ENCODE measurements at places on chromosomes 7 and 10. TPM values are rescaled to one million over a fixed set of nuclear protein-coding genes. Genes with fewer than 3 reads are reported as not detected.

C10orf62 gene
- polyA plus RNA-seq = 1.1 TPM

STEAP2 gene
- 22.7 TPM for polyA plus RNA-seq

RRP12 gene
- polyA plus RNA-seq = 28.1 TPM

GIMAP8 gene
- 8.0 TPM for polyA plus RNA-seq

SLC13A1 gene
- 33.5 TPM for polyA plus RNA-seq

ZNF503 gene
- 45.2 TPM for polyA plus RNA-seq

PDE1C gene
- 4.6 TPM for polyA plus RNA-seq

CALN1 gene
- 1.5 TPM for polyA plus RNA-seq

CALHM3 gene
- polyA plus RNA-seq = not detected

LIPF gene
- polyA plus RNA-seq = 0.47 TPM

NUPR2 gene
- polyA plus RNA-seq = 2.0 TPM

TMEM130 gene
- polyA plus RNA-seq = 2.8 TPM

OR13A1 gene
- 0.08 TPM for polyA plus RNA-seq

MKX gene
- polyA plus RNA-seq = 0.07 TPM

EPHB6 gene
- 18.0 TPM for polyA plus RNA-seq

TAS2R3 gene
- 1.2 TPM for polyA plus RNA-seq

ABCA13 gene
- 0.95 TPM for polyA plus RNA-seq

HABP2 gene
- polyA plus RNA-seq = 0.52 TPM

ZNF775 gene
- polyA plus RNA-seq = 5.3 TPM

CALML3 gene
- polyA plus RNA-seq = not detected

ITGB8 gene
- polyA plus RNA-seq = 55.7 TPM

SSC4D gene
- polyA plus RNA-seq = 4.3 TPM

HOGA1 gene
- polyA plus RNA-seq = 49.0 TPM

STEAP4 gene
- polyA plus RNA-seq = 0.23 TPM

UCN3 gene
- 1.0 TPM for polyA plus RNA-seq

SFTPD gene
- 1.6 TPM for polyA plus RNA-seq

TCTN3 gene
- 76.9 TPM for polyA plus RNA-seq

VWA2 gene
- polyA plus RNA-seq = 2.3 TPM

MRC1 gene
- polyA plus RNA-seq = 9.5 TPM

DYDC2 gene
- polyA plus RNA-seq = 3.5 TPM

PNLIPRP2 gene
- polyA plus RNA-seq = not detected

LIPJ gene
- 0.10 TPM for polyA plus RNA-seq

GSTO2 gene
- polyA plus RNA-seq = 52.8 TPM

C10orf67 gene
- 2.7 TPM for polyA plus RNA-seq

FGL2 gene
- 56.0 TPM for polyA plus RNA-seq

SPDYE5 gene
- 7.3 TPM for polyA plus RNA-seq

HSPA12A gene
- polyA plus RNA-seq = 51.3 TPM

TMEM270 gene
- 0.27 TPM for polyA plus RNA-seq

FAM25G gene
- 0.57 TPM for polyA plus RNA-seq

UTF1 gene
- not detected for polyA plus RNA-seq

CLDN3 gene
- polyA plus RNA-seq = 21.7 TPM

TRPV5 gene
- 1.5 TPM for polyA plus RNA-seq

PON1 gene
- 0.33 TPM for polyA plus RNA-seq

LIPK gene
- not detected for polyA plus RNA-seq

C1QL3 gene
- polyA plus RNA-seq = 0.40 TPM

FEZF1 gene
- polyA plus RNA-seq = not detected

SUN3 gene
- polyA plus RNA-seq = 0.17 TPM
